HL-60 (cell line): ENCODE measurements at places on chromosomes 5 and 9.

DNA sequence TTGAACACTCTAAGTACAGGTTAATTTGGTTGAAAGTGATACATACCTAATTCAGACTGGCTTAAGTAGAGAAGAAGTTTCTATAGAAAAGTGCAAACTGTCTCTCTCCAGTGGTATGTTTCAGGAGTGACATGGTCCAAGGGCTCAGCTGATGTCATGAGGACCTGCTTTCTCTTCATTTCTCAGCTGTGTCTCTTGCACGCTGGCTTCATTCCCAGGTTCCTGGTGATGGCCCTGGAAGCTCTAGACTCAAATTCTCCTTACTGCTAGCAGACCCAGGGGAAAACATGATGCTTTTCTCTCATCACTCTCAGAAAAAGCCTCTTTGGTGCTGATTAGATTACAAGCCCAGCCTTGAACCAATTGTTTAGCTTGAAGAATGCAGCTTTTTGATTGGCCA is 211.9 kb upstream of the CLINT1 start:
- no peak for DNase-seq

DNA sequence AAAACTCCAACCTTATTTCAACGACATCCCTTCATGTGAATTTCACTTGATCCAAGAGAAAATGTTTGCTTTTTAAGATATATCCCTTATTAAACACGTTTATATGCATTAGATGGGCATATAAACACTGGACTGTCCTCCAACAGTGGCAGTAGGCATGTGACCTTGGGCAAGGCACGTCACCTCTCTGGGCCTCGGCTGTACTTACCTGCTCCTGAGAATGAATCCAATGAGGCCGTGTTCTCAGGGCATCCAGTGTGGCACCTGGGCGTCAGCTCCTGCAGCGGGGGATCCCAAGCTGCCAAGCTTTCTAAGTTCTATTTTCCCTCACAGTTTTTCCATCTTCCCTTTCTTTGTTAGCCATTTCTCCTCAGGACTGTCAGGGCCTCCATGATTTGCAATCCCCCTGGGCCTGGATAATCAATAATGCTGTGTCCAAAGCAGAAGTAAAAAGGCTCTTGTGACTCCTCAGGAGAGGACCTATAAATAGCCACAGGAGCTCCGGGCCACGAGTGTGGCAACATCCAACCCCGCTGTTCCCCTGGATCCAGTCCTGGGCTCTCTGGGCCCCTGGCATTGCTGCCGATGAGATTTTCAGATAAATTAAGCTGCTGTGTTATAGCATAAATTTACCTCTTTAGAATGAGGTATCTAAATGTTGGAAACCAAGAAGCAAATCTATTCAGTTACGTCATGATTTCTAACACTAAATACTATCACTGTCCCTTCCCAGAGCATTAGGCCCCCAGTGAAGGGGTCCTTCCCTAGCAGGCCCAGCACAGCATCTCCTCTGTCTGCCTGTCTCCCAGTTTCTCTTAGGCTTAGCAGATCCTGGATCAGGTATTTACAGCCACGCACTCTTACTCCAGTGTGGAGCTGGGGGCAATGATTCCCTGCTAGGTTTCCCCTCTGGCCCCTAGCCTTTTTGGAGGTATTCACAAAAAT is 76.8 kb downstream of the PTPN3 start:
- DNase-seq: no peak

GRCh38 chr5:137866541-137867388 is 895 bp upstream of the MYOT start:
- DNase-seq: no peak

DNA sequence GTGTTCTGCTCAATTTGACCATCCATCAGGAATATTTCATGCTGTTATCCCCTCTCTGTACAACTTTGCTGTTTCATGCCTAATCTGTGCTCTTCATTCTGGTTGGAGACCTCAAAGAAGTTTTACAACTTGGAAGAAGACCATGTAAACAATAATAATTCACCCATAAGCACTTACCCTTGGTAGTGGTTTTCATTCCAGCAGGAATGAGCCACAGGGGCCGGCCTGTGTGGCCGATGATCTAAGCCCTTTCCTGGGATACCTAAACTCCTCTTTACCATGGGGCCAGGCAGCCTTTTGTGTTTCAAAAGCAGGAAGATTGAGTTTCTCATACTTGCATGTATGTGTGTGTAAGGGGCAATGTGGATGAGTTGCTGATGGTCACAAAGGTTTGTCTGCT is 165.0 kb downstream of the FGF1 start:
- DNase-seq: no peak

DNA sequence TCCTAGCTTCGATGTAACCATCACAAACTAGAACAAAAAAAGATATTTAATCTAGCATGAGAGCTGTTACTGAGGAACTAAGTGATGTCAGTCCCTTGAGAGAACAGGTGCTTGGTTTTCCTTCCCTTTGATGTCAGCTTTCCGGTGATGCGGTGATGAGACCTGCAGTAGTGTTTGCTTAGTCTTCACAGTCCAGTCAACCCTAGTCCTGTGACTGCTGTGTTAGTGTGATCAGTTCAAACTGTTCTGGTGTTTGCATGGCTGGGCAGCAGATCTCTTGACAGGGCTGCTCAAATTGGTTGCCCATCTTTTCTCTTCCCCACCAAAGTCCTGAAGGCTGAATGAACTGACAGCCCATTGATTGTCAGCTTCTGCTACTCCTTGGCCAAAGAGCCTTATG is 608.6 kb upstream of the DAB2 start:
- no peak for DNase-seq

- no peak for DNase-seq
Observed at GRCh38 chr5:168916266-168916665, 337.1 kb upstream of the PANK3 start.

GRCh38 chr5:156799171-156799570 is 50.9 kb upstream of the PPP1R2B start:
- no peak for DNase-seq

DNA sequence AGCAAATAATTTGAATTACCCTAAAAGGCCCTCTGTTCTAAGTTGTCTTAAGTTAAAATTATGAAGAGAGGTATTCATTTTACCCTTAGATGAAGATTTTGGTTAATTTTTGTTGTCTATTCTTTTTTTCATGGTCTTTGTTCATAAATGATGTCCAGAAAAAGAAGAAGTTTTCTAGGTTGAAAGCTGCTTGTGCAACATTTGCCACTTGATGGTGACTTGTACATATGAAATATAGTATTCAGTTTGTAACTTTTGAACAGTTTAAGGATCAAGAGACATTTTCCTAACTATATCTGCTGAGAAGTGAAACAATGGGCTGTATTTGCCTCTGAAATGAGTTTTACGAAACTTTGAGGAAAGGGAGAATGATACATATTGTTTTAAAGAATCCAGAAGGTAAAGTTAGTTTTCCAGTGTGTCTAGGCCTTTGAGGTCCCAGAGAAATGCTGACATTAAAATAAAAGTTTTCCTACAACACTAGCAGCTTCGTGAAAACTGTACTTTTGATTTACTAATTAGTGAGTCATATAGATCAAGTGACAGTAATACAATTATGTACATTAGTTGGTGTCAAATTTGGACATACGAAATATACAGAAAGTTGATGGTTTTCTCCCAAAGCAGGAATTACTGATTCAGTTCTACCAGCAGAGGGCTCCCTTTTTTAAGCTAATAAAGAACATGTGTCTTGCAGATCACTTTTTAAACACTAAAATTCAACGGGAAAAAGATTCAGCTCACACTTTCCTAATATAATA is 70.5 kb downstream of the PIK3R1 start:
- DNase-seq: no peak

- DNase-seq: peak; percentile 35
Observed at GRCh38 chr5:135560858-135561257, 17.9 kb downstream of the CXCL14 start.

- DNase-seq: no peak
Observed at GRCh38 chr5:72822944-72823343, 6.5 kb downstream of the TNPO1 start.

GRCh38 chr9:129245276-129245675 is 67.2 kb upstream of the IER5L start:
- peak; percentile 23 for DNase-seq

DNA sequence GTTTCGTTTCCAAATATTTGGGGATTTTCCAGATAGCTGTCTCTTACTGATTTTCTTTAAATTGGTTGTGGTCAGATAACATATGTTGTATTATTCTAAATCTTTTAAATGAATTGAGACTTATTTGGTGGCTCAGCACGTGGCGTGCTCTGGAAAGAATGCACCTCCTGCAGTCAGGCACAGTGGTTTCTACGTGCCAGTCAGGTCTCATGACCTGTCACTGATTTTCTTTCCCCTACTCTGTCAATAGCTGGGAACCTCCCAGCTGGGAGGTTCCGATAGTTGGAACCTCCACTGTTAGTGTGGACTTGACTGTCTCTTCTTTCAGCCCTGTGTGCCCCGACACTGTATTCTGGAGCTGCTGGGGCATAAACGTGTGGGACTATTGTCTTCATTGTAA is 27.6 kb downstream of the TRIP13 start:
- DNase-seq: no peak

GRCh38 chr5:38556088-38556598 is 303 bp downstream of the LIFR start:
- DNase-seq: no peak

- no peak for DNase-seq
Observed at GRCh38 chr9:96137671-96138429, 164.1 kb downstream of the HSD17B3 start.

- DNase-seq: no peak
Observed at GRCh38 chr9:107839371-107839770, 349.8 kb upstream of the KLF4 start.

- peak; percentile 29 for DNase-seq
Observed at GRCh38 chr5:97231025-97231636, 48.1 kb upstream of the RIOK2 start.

- peak; percentile 75 for DNase-seq
Observed at GRCh38 chr9:124242331-124243194, 15.2 kb upstream of the NEK6 start.

GRCh38 chr9:121839726-121840500 is 188.5 kb downstream of the DAB2IP start:
- no peak for DNase-seq
